NT2/D1 (cell line): ENCODE measurements at places on chromosomes 1 and 21.

- DNase-seq = no peak
These were observed 19.2 kb upstream of the PKP1 start for GRCh38 chr1:201264072-201264471.

- DNase-seq = no peak
These were observed 6.3 kb downstream of the SF3A3 start for GRCh38 chr1:37983546-37983945.

DNA sequence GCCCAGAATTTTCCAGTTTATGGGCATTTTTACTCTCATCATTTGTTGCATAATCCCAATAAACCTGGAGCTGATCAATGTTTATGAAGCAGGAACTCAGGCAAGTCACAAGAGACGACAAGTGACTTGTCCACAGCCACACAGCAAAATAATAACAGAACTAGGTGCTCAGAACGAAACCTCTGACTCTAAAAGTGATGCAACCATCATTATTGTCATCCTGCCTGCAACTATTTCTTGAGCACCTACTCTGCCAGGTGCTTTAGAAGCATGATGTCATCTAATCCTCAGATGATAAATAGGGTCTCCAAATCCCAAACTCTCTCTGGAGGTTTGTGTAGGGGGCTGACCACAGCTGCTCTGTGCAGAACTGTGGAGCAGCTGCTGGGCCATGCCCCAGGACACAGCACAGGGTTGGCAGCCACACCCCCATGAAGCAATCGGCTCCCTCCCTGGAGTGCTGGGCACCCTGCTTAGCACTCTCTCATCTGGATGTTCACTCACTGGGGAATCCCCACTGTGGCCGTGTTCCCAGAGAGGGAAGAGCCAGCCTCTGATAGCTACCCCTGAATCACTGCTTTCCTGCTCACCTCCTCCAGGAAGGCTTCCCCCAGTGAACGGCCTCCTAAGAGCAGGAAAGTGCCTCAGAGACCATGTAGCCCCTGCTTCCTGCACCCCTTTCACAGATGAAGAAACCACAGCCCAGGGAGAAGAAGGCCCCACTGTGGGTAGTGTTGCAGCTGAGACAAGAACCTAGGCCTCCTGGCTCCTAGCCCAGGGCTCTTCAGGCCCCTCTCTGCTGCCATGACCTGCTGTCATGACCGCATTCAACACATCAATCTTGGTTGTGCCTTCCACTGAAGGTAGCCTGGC, 2.1 kb downstream of the TTC22 start:
- DNase-seq = no peak

DNA sequence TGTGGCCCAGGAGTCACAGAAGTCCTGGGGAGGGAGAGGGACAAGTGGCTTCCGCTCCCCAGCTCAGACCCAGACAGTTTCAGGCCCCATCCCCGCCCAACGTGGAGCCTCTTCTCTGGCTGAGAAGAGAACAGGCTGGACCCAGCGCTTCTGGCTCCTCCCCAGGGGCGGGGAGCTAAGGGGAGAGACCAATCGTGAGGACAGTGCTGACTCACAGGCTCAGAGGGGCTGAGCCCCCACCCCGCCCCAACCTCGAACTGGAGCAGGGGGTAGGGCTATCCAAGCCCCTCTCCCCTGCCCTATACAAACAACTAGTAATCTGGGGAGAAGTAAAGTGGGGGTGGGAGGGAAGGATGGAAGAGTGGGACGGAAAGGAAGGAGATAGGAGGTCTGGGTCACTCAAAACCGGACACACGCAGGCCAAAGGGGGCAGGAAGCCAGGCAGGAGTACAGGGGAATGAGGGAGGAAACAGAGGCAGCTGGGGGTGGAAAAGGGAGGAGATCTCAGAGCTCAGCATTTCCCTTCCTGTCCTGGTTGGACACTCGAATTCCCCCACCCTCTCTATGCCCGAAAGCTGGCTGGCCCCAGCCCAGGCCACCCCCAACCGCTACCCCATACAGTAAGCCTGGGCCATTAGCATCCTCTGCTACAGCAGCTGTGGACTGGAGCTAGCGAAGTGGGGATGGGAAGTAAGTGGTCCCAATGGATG, at the start of gene SHC1:
TSS of gene SHC1 (minus strand) at position 117 of the 710 bp plus-strand sequence. CDS start 221 bp downstream, outside the sequence.
- DNase-seq = peak; percentile 96

DNA sequence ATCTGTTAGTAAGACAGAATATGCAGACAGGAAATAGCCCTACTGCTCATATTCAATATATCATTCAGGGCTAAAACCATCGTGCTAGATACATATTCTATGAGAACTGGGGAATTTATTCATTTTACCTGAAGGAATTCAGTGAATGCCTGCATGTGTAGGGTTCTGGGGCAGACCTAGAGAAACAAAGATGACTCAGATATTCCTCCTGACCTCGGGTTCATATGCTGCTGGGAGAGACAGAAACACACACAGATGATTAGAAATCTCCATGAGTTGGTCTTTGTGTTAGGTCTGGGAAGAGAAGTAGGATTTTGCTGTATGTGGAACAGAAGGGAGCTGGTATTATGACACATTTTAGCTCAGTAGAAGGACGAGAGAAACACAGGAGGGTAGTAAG, 176.5 kb upstream of the ST6GALNAC5 start:
- no peak for DNase-seq

DNA sequence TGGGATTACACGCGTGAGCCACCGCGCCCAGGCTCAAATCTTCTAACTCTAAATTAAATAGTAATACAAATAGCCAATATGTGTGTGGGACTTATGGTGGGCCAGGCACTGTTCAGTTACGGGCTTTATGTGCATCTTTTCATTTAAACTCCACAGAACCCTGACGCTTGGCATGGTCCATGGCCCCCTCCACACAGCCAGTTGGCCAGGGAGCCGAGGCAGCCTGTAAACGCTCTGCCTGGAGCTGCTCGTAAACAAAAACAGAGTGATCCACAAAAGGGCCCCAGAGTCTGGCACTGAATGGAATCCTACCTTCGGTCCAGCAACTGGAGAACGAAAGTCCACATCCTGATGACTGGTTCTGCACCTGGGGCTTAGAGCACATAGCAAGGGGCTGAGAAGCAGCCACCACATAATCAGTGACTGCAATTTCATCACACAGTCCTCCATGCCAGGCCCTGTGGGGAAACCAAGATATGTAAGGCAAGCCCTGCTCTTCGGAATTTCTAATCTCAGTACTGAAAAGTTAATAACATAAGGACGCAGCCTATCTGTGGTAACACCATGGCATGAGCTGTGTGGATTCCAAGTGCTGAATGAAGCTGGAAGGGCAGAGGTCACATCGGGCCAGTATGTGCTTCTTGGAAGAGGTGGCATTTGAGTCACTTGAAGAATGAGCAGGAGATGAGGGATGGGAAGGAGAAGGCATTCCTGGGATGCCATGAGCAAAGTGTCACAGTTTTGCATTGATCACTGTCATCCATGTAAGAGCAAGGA, 13.5 kb upstream of the ADAMTSL4 start:
- no peak for DNase-seq
